ENCODE measurements at places on chromosomes 16 and 17. TPM values are rescaled to one million over a fixed set of nuclear protein-coding genes. Genes with fewer than 3 reads are reported as not detected.

OR2C1 gene
- polyA plus RNA-seq: 0.69 TPM

- DNase-seq: no peak
These were observed 6.2 kb downstream of the JPH3 start for GRCh38 chr16:87608400-87608985.

- DNase-seq: no peak
These were observed 21.0 kb downstream of the VASN start for GRCh38 chr16:4392382-4393239.

GRCh38 chr17:67400193-67400592 is 23.1 kb downstream of the PITPNC1 start:
- no peak for DNase-seq

GRCh38 chr17:45228763-45229539 is 7.3 kb downstream of the FMNL1 start:
- peak; percentile 66 for DNase-seq

DNA sequence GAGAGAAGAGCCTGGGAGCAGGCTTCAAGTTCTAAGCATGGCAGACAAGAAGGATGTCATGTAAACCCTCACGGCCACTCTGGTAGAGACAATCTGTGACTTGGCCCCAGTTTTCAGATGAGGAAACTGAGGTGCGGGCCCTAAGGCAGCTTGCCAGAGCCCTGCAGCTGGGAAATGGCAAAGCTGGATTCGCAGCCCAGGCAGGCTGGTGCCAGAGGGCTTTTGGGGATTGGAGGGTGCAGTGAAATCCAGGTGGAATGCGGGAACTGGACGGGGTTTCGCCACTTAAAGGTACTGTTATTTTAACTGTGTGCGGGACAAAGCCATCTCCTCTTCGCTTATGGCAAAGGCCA is 477 bp upstream of the OSGIN1 start:
- peak; percentile 77 for DNase-seq

DNA sequence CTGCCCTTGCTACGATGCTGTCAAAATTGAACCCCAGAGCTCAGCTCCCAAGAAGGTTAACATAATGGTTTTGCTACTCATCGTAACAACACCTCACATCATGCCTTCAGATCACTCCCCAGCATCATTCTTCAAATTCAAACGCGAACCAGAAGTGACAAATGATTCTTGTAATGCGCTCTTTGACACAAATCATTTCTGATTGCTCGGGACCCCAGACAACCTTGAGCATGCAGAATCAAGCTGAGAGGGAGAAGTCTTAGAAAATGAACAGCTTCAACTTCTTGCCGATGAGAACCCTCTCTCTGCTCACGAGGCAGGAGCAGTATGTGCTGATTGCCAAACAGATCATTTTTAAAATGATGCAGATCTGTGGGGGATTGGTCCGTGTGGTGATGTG is 241.0 kb upstream of the ASIC2 start:
- DNase-seq: no peak

- DNase-seq: no peak
These were observed 146.5 kb downstream of the MAP2K6 start for GRCh38 chr17:69560987-69561441.

DNA sequence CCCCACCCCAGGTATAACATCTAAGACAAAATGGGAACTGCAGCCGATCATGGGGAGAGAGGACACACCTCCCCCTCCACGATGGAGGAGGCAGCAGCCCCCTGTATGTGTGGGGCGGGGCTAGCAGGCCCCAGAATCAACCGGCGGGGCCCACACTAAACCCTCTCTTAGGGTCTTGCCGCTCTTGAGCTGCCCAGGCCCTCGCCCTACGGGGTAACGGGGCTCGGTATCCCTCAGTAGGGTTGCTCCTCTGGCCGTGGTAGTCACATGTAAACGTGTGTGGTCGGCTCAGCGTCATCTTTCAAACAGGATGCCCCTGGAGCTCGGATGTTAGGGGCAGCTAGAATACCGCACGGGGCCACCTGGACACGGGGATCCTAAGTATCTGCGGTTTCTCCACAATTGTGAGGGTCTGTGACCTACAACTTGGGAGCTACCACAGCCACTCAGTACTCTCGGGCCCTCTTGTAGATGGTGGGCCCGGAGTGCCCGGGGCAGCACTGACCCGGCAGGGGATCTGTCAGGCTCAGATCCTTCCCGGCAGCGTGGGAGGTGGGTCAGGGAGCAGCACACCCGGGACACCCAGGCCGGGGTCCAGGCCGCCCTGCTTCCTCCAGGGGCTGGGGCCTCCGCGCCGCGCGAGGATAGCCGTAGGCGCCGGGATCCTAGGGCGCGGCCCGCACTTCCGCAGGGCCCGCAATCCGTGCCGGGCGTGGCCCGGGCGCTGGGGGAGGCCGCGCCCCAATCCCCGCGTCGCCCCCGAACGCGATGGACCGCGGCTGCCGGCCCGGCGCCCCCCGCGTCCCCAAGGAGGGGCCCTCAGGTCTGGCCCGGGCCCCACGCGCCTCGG is 781 bp downstream of the ARHGDIA start:
- peak; percentile 88 for DNase-seq

DNA sequence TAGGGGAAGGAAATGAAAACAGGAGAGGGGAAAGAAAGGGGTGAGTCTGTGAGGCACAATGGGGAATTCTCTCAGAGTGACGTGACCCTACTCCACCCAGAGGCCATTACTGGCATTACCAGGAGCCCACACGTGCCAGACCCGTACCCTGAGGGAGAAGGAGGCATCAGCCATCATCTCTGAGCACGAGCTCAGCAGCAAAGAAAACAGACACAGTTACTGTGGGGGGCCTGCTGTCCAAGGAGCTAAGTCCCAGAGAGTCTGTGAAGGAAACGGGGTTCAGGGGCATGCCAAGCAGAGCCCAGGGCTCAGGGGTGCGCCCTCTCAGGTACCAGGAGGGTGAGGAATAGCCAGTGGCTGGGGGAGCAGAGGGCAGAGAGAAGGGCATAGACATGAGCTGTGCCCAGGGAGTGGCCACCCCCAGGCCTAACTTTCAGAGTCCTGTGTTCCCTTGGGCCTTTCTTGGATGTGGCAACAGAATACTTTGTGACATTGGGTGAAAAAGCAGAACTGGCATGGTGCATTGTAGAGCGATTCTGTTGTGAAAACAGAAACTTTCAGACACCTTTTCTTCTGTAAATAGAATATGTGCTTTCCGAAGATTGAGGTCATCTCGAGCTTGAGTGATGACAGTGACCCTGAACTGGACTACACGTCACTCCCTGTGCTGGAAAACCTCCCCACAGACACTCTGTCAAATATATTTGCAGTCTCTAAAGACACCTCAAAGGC is 11.3 kb downstream of the TAF1C start:
- no peak for DNase-seq

GRCh38 chr16:77788181-77789084 is at the start of gene VAT1L:
TSS of gene VAT1L (plus strand) at chr16:77788564. CDS start at chr16:77788683, 119 bp downstream.
- DNase-seq: no peak

GRCh38 chr16:14069818-14070217 is 1.3 kb upstream of the MRTFB start:
- DNase-seq: no peak

Measured in left lung (tissue), 14 donors.